ENCODE measurements at places on chromosomes 7 and 10. TPM values are rescaled to one million over a fixed set of nuclear protein-coding genes. Genes with fewer than 3 reads are reported as not detected.

TMEM273 gene
- 96.4 TPM for total RNA-seq

PIP gene
- total RNA-seq = not detected

PBLD gene
- 0.18 TPM for total RNA-seq

POU6F2 gene
- not detected for total RNA-seq

GSTO2 gene
- total RNA-seq = 0.73 TPM

SEMA3C gene
- total RNA-seq = 0.16 TPM

BLVRA gene
- 20.7 TPM for total RNA-seq

HPS1 gene
- total RNA-seq = 59.2 TPM

SEMA4G gene
- total RNA-seq = 0.69 TPM

TEX47 gene
- not detected for total RNA-seq

IRF5 gene
- 4.2 TPM for total RNA-seq

GAD2 gene
- total RNA-seq = not detected

GDF2 gene
- total RNA-seq = not detected

OR2A7 gene
- total RNA-seq = 0.42 TPM

KIAA1549 gene
- 0.27 TPM for total RNA-seq

VIM gene
- total RNA-seq = 113 TPM

PDLIM1 gene
- 0.66 TPM for total RNA-seq

FAM25C gene
- not detected for total RNA-seq

TMEM229A gene
- not detected for total RNA-seq

TMEM178B gene
- total RNA-seq = 0.90 TPM

BMPER gene
- 0.16 TPM for total RNA-seq

GPNMB gene
- 0.94 TPM for total RNA-seq

ABCB4 gene
- not detected for total RNA-seq

IKZF1 gene
- 229 TPM for total RNA-seq

CALML3 gene
- total RNA-seq = not detected

HYAL4 gene
- total RNA-seq = not detected

GPR85 gene
- total RNA-seq = not detected

PRPS1L1 gene
- not detected for total RNA-seq

TRIM73 gene
- 4.7 TPM for total RNA-seq

ARL5B gene
- total RNA-seq = 7.8 TPM

ZNF862 gene
- 7.4 TPM for total RNA-seq

LRIT1 gene
- not detected for total RNA-seq

ASZ1 gene
- not detected for total RNA-seq

SLC26A4 gene
- 2.0 TPM for total RNA-seq

RBP4 gene
- total RNA-seq = 1.4 TPM

DLG5 gene
- total RNA-seq = 1.5 TPM

ZNF25 gene
- 3.5 TPM for total RNA-seq

GCC1 gene
- 19.1 TPM for total RNA-seq

OPALIN gene
- not detected for total RNA-seq

CRCP gene
- total RNA-seq = 48.0 TPM

KCNH2 gene
- total RNA-seq = 0.49 TPM

COL26A1 gene
- total RNA-seq = not detected

NAT16 gene
- total RNA-seq = not detected

SPDYE2 gene
- total RNA-seq = not detected

MIOS gene
- total RNA-seq = 37.5 TPM

CACNB2 gene
- not detected for total RNA-seq

CLCN1 gene
- total RNA-seq = not detected

RPEL1 gene
- 0.18 TPM for total RNA-seq

BLNK gene
- total RNA-seq = not detected

GNAT3 gene
- not detected for total RNA-seq

SEMA3A gene
- total RNA-seq = 0.08 TPM

HOXA13 gene
- not detected for total RNA-seq

TRIM56 gene
- 24.2 TPM for total RNA-seq

SFTPD gene
- 0.40 TPM for total RNA-seq

MMD2 gene
- not detected for total RNA-seq

PLCE1 gene
- total RNA-seq = not detected

SPACDR gene
- total RNA-seq = 0.26 TPM

CDK1 gene
- 9.6 TPM for total RNA-seq

NYAP1 gene
- 0.11 TPM for total RNA-seq
